ENCODE measurements at places on chromosomes 2 and 18. TPM values are rescaled to one million over a fixed set of nuclear protein-coding genes. Genes with fewer than 3 reads are reported as not detected.

The NEU4 gene
- not detected for total RNA-seq

DNA sequence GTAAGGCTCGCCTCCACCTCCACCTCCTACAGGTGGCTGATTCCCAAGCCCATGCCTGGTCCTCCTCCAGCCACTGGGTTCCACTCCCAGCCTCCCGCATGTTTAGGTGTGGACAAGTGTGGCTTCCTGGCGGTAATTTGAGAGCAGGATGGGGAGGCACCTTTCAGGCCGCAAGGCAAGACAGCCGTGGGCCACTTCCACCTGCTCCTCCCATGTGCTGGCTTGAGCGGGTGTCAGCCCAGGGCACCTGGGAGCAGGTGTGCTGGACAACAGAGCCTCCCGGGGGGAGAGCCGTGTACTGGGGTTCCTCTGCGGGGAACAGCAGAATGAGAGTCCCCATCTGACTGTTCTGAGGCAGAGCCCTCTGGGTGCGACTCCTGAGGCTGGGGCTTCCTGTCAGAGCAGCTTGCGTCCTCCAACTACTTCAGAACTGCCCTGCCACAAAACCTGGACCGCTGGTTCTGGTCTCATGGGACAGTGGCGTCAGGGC is 83.9 kb downstream of the TPO start:
- DNase-seq: peak; percentile 57

GRCh38 chr2:223947711-223948205 is 2.6 kb upstream of the WDFY1 start:
- no peak for DNase-seq

The LRRTM1 gene
- 0.32 TPM for total RNA-seq

- DNase-seq: peak; percentile 83
Observed at GRCh38 chr2:71277536-71278103, 50.7 kb upstream of the PAIP2B start.

DNA sequence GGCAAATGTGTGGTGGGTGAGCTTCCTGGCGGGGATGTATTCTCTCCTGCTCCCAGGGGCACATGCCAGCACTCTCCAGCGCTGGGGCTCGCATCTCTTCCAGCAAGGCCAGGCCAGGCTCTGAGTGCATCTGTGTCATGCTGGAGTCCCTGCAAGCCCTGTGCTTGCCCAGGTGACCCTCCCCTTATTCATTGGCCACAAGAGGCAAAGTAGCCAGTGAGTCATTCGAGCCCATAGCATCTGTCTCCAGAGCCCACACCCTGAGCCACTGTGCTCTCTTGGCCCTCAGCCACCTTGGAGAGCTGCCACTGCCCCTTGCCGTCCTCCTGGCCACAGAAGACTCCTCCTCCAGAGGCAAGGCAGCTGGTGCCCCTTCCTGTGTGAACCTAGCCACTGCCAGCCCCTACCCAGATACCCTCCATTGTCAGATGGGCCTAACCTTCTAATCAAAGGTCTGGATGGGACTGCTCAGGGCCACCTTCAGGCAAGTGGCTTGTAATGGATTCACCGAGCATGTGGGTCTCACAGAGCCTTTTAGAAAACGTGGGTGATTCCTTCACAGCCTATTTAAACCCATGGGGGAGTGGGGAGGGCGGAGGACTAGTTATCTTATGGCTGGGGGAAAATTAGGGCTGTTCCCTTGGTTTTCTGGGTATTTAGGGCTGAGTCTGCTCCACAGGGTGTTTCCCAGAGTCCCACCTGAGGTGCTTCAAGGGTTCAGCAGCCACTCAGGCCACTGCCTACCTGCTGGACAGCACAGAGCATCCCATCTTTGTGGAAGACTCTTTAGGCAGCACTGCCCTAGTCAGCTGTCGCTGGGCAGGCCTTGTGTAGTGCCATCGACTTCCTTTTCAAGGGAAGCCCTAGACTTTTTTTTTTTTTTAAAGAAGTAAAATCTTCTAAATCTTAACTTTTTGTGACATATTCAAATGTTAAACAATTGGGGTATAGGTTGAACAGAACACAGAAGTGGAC is 137.4 kb downstream of the ACOXL start:
- no peak for DNase-seq

GRCh38 chr18:47492691-47493090 is 241.2 kb upstream of the SKOR2 start:
- DNase-seq: no peak

The UNC80 gene
- total RNA-seq: 2.1 TPM

The SEMA4F gene
- total RNA-seq: 3.0 TPM

The MOGAT1 gene
- total RNA-seq: 0.24 TPM

GRCh38 chr2:100064165-100064564 is 78.2 kb downstream of the AFF3 start:
- DNase-seq: no peak

DNA sequence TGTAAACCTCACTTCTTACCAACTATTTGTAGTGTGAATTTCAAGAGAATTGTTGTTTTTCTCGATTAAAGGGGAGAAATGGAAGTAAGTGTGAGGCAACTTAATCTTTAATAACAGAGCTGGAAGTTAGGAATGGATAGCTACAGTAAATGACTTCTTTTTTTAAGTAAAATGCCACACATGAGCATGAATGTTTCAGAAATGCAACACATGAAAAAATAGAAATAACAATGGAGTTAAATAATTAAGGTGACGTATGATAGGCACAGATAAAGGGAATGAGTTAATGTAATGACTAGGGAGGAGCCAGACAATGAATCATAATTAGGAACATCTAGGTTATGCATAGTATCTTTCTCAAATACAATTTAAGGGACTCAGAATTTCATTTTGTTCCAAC is 3.4 kb downstream of the REL start:
- DNase-seq: no peak

The AGXT gene
- total RNA-seq: not detected

- DNase-seq: no peak
Observed at GRCh38 chr2:28052691-28053090, 162.2 kb downstream of the BABAM2 start.

- DNase-seq: no peak
Observed at GRCh38 chr2:27955384-27956161, 65.0 kb downstream of the BABAM2 start.

- DNase-seq: no peak
Observed at GRCh38 chr2:33153008-33153407, 206.3 kb downstream of the LTBP1 start.

- DNase-seq: no peak
Observed at GRCh38 chr18:75209951-75210258, 692 bp upstream of the TSHZ1 start.

- no peak for DNase-seq
Observed at GRCh38 chr18:60754413-60755009, 381.9 kb upstream of the MC4R start.

Data from cardiac septum (tissue), 1 donor.